CD14-positive monocyte (primary cell): ENCODE measurements at places on chromosomes 5 and 9. TPM values are rescaled to one million over a fixed set of nuclear protein-coding genes. Genes with fewer than 3 reads are reported as not detected.

DNA sequence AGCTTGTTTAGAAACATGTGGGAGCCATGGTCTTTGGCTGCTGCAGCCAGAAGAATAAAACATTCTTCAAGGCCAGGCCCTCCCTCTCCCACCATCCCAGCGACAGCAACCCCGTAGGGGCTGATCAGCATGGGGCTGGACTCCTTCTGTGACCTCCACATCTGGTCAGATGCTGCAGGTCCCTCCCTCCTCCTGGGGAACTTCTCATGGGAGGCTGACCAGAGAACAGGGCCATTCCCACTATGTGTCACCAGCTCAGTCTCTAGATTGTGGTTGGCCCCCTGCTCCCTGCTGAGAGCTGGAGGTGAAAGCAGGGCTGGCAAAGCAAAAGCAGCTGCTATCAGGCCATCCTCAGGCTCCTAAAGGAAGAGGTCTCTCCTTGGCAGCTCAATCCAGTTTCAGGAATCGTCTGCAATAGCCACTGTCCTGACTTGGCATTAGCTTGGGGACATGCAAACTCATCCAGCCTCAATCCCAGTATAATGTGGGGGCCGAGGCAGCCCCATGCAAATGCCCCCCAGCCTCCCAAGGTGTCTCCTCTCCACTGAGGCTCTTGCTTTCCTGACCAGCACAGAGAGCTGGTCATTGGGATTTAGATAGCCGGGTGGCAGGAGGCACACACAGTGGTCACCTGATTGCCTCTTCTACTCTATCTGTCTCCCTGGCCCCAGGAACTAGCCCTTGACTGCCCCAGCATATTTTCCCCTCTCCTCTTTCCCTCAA is 81.5 kb downstream of the NRG2 start:
- no peak overlapping the region for H3K27ac ChIP-seq
- DNase-seq: no peak
- H3K4me3 ChIP-seq: no peak overlapping the region
- no peaks in the 10 kb centered on the region for H3K4me1 ChIP-seq

DNA sequence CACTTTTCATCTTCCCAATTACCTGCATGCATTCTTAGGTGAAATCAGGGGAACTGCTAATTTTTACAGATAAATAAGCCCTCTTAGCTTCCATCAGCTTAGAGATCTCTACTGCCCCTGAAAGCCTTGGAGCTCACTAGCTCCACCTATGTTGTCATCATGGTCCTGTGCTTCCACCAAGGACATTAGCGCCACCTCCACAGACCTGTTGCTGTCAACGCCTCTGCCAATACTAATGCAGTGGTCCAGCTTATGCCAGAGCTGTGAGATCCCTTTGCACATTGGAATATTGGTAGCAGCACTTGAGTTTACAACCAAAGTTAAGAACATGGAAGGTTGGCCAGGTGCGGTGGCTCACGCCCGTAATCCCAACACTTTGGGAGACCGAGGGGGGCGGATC is 7.7 kb upstream of the SHISAL2B start:
- no peak overlapping the region for H3K4me3 ChIP-seq
- no peaks in the 10 kb centered on the region for H3K4me1 ChIP-seq
- DNase-seq: no peak
- no peaks in the 10 kb centered on the region for H3K27me3 ChIP-seq
- H3K36me3 ChIP-seq: no peaks in the 10 kb centered on the region
- H3K27ac ChIP-seq: no peak overlapping the region

- no peak overlapping the region for H3K4me3 ChIP-seq
- H3K27me3 ChIP-seq: peaks cover 72% of the 10 kb centered on the region
- no peak overlapping the region for H3K27ac ChIP-seq
- no peak for DNase-seq
Observed at GRCh38 chr5:77960863-77961396, 184.8 kb upstream of the TBCA start.

The C7 gene
- polyA plus RNA-seq: 0.12 TPM in 1 of 2 replicates, not detected in the other

The ZNF879 gene
- 0.71 TPM for polyA plus RNA-seq

- no peaks in the 10 kb centered on the region for H3K4me1 ChIP-seq
- H3K36me3 ChIP-seq: no peaks in the 10 kb centered on the region
- no peak for DNase-seq
- no peaks in the 10 kb centered on the region for H3K27me3 ChIP-seq
- H3K27ac ChIP-seq: no peak overlapping the region
Observed at GRCh38 chr5:79172269-79172668, 60.7 kb downstream of the BHMT start.

GRCh38 chr5:1761453-1761755 is 38.2 kb downstream of the MRPL36 start:
- no peaks in the 10 kb centered on the region for H3K27me3 ChIP-seq
- H3K36me3 ChIP-seq: no peaks in the 10 kb centered on the region
- H3K4me1 ChIP-seq: no peaks in the 10 kb centered on the region
- no peak for DNase-seq
- H3K4me3 ChIP-seq: no peak overlapping the region

DNA sequence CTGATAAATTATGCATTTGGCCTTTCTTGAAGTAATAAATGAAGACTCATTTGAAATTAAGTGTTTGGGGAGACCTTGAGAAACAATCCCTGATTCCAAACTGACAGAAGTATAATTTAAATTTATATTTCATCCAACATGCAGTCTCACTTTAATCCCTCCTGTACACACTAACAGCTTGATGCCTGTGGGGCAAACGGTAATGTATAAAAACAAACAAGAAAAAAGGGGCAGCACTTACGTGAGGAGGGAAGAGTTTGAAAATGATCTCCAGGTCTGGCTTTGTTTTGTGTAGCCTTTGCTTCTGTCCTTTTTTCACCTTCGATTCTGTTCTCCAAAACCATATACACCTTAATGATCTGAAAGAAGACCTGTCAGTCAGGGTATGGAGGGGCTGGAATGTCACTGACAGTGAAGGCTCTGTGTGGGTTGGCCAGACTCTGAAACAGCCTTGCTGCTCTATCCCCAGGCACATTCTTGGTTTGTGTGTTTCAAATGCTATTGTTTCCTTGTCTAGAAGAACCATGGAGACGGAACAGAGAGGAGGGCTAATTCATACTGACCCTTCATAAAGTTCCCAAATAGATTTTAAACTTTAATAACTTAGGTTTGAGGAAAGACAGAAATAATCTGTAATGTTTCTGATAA is 338.2 kb upstream of the WWC1 start:
- no peak for DNase-seq
- no peaks in the 10 kb centered on the region for H3K36me3 ChIP-seq
- H3K4me3 ChIP-seq: no peak overlapping the region
- H3K27ac ChIP-seq: no peak overlapping the region
- no peaks in the 10 kb centered on the region for H3K27me3 ChIP-seq

The FSTL4 gene
- not detected in 2 replicates for polyA plus RNA-seq

DNA sequence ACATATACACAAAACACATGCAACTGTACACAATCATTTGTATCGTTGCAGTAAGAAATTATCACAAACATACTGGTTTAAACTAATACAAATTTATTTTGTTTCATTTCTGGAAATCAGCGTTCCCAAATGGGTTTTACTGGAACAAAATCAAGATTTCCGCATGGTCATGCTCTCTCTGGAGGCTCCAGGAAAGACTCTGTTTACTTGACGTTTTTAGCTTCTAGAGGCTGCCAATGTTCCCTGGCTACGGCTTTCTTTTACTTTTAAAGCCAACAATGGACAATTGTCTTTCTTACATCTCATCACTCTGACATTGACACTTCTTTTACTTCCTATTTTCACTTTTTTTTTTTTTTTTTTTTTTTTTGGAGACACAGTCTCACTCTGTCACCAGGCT is 793.1 kb downstream of the CDH9 start:
- no peaks in the 10 kb centered on the region for H3K27me3 ChIP-seq
- H3K27ac ChIP-seq: no peak overlapping the region
- H3K4me3 ChIP-seq: no peak overlapping the region
- no peak for DNase-seq
- H3K4me1 ChIP-seq: no peaks in the 10 kb centered on the region
- H3K36me3 ChIP-seq: no peaks in the 10 kb centered on the region

GRCh38 chr9:107586493-107586892 is 96.9 kb upstream of the KLF4 start:
- DNase-seq: no peak
- no peak overlapping the region for H3K27ac ChIP-seq
- H3K4me3 ChIP-seq: no peak overlapping the region
- no peaks in the 10 kb centered on the region for H3K36me3 ChIP-seq
- H3K4me1 ChIP-seq: peaks cover 20% of the 10 kb centered on the region
- H3K27me3 ChIP-seq: no peaks in the 10 kb centered on the region

The GLRA1 gene
- polyA plus RNA-seq: not detected in 2 replicates

DNA sequence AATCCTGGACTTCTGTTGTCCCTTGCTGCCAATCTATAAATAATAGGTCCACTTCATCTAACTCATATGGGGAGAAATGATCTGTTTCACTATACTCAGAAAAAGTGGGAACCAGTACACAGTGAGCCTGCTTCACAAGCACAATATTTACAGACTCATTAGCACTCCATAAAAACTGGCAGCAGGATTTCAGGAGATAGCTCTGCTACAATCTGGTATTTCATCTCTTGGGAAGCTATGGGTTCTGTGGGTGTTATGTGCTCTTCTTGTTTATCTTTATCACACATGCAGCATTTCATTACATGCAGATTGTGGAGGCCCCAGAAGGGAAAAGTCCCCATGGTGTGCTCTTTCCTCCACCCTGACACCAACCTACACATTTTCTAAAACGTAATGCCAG is 33.2 kb downstream of the UGT3A2 start:
- no peak overlapping the region for H3K4me3 ChIP-seq
- no peaks in the 10 kb centered on the region for H3K36me3 ChIP-seq
- H3K4me1 ChIP-seq: no peaks in the 10 kb centered on the region
- H3K27ac ChIP-seq: no peak overlapping the region
- DNase-seq: no peak

DNA sequence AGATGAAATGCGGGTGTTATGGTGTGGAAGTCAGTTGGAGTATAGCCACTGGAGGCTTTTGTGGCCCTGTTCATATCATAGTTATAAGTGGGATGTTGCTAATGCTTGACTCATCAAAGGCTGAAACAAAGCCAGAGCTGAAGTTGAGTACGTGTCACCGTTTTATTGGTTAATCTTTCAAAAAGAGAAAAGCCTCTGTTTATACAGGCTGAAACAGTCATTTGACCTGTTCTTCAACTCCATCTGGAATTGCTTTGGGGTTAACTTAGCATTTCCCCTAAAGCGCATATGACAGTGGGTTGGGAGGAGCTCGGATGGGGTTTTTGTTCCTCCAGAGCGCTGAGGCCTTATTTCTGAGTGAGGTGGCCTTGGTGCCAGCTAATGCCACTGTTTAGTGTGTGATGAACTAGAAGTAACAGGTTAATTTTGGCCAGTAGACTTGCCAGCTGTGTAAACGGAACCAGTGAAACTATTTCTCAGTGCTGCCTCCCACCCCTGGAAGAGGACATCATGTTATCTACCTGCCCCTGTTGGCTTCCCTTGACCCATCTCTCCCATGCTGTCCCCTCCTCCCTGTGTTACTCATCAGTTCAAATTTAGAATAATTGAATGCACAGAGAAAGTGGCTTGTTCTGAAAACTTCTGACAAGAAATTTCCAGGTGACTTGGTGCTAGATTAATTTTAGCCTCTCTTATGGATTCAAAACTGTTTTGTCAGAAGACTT is 34.2 kb downstream of the MTAP start:
- no peak overlapping the region for H3K4me3 ChIP-seq
- DNase-seq: no peak
- peaks cover 47% of the 10 kb centered on the region for H3K36me3 ChIP-seq
- H3K27ac ChIP-seq: no peak overlapping the region
- H3K4me1 ChIP-seq: peaks cover 29% of the 10 kb centered on the region

DNA sequence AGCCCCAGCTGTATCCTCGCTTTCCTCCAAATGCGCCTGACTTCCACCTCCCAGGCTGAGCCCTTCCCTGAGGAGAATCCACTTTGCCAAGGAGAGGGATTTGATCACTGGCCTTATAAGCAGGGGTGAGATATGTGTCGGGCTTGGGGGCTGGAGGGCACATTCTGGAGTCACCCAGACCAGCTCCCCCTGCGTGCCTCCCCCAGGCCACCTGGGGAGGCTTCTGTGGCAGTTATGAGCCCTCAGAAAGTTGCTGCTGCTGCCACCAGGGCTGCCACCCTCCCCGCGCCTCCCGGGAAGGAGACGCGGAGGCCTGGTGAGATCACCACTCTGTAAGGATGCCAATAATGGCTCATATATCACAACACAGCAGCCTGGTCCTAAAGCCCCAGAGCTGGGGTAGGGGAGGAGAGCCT is 211.5 kb downstream of the PAPPA start:
- H3K4me1 ChIP-seq: no peaks in the 10 kb centered on the region
- H3K27ac ChIP-seq: no peak overlapping the region
- H3K4me3 ChIP-seq: no peak overlapping the region
- no peaks in the 10 kb centered on the region for H3K36me3 ChIP-seq

- H3K36me3 ChIP-seq: peaks cover 13% of the 10 kb centered on the region
- H3K4me1 ChIP-seq: no peaks in the 10 kb centered on the region
- H3K27ac ChIP-seq: no peak overlapping the region
Observed at GRCh38 chr9:83291196-83291595, 228.3 kb upstream of the RASEF start.

The CYLC2 gene
- polyA plus RNA-seq: not detected

The IL13 gene
- not detected for polyA plus RNA-seq

DNA sequence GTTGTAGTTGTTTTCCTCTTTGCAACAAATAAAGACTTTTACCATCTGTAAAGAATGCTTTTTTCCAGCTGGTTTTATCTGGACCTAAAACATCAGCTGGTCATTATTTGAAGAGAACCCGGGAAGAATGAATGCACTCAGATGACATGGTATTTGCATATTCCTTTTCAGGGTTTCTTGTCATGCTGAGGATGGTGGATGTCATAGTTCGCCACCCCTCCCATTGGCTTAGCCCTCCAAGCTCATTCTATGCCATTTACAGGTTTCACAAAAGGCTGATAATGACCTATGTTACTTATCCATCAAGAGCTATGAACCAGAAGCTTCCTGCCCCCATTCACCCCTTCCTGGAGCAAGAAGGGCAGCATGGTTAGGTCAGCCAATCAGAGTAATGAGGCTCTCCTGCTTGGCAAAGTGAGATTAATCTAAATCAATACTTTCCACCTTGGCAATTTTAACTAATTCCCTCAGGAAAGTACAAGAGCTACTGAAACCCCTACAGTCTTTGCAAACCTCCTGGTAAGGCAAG is 440.5 kb upstream of the TLE4 start:
- H3K4me3 ChIP-seq: no peak overlapping the region
- H3K27ac ChIP-seq: no peak overlapping the region
- peaks cover 6% of the 10 kb centered on the region for H3K4me1 ChIP-seq
- H3K27me3 ChIP-seq: no peaks in the 10 kb centered on the region
- no peak for DNase-seq

DNA sequence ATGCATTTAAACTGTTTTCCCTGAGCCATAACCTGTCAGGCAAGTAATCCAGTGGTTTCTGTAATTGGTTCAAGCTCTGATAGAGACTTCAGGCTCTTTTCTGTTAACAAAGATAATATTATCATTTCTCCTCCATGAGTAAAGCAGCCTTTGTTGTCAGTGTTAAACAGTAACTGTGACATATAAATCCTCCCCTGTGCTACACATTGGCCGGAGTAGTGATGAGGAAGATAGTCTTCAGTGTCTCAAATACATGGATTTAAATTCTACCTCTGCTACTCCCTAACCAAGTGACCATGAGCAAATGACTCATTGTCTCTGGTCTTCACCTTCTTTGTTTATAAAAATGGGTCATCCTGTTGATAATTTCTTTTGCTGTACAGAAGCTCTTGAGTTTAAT is 615.5 kb upstream of the CHD1 start:
- H3K36me3 ChIP-seq: no peaks in the 10 kb centered on the region
- H3K27me3 ChIP-seq: no peaks in the 10 kb centered on the region
- H3K27ac ChIP-seq: no peak overlapping the region
- no peaks in the 10 kb centered on the region for H3K4me1 ChIP-seq

The ALDOB gene
- polyA plus RNA-seq: not detected in 2 replicates
